Islet precursor cell (in vitro differentiated cells): ENCODE measurements at places on chromosomes 6 and 20.
A peak's percentile ranks its signal among the peaks of the same experiment; 100 is the strongest.

DNA sequence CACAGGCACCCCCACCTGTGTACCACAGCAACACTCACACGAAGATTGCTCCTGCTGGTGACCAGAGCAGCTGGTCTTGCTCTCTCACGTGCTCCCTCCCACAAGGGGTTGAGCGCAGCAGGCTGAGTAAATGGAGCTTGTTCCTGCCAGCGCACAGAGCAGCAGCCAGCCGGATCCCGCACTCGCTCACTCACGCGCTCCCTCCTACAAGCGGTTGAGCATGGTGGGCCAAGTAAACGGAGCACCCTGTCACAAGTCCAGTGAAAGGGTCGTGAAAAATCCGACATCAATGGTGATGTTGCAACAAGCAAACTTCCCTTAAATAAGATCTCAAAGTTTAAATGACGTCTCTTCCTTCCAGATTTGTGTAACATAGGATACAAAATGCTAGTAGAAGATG lies 313.7 kb downstream of the FOXC1 start:
- DNase-seq, result no peak

GRCh38 chr20:3890999-3891929 lies 2.1 kb downstream of the PANK2 start:
- no peak for DNase-seq

GRCh38 chr20:21323640-21324039 lies 20.5 kb downstream of the XRN2 start:
- no peak for DNase-seq

DNA sequence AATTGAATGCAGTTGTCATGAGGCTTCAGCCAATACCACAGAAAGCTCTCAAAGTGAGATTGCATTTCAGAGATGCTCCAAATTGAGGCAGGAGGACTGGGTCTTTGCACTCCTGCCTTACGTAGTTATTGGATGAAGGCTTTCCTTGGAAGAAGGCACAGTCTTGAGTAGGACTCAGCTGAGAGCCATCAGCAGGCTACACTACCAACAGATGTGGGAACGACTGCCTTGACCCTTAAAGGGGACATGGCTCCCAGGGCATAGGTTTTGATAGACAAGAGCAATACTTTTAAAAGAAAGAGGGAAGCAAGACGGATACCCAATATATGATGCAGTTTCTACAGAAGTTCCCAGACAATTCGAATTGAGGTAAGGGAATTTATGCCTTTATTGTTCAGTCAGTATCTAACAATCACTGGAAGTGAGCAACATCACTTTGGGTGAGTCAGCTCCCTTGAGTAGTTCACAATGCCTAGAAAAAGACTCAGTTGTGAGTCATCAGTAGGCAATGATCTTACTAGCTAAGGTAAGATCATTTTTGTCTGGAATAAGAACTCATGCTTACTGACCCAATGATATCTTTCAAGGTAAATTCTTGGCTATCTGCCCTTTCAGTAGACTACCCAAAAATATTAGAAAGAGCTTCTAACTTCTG lies 390.8 kb downstream of the GJA1 start:
- no peak for DNase-seq

DNA sequence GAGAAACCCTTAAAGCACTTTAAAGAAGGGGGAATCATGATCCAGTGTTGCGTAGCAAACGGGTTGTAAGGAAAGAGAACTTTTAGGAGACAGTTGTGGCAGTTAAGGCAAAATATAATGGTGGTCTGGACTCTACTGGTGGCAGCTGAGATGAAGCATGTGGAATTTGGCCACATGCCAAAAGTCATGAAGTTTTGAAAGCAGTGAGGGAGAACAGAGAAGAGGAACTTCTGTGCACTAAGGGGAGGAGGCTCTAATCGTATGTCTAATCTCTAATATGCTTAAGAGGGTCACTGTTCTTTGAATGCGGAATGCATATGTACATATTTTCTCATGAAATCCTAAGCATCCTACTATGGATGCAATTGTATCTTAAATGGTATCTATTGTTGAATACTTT lies 91.5 kb downstream of the RIMS1 start:
- no peak for DNase-seq

- DNase-seq, result no peak
Observed at GRCh38 chr6:133092771-133093170, 148.4 kb upstream of the EYA4 start.

- no peak for DNase-seq
Observed at GRCh38 chr6:113818578-113818977, 38.6 kb upstream of the MARCKS start.

GRCh38 chr6:134593887-134594286 lies 276.0 kb upstream of the SGK1 start:
- no peak for DNase-seq

DNA sequence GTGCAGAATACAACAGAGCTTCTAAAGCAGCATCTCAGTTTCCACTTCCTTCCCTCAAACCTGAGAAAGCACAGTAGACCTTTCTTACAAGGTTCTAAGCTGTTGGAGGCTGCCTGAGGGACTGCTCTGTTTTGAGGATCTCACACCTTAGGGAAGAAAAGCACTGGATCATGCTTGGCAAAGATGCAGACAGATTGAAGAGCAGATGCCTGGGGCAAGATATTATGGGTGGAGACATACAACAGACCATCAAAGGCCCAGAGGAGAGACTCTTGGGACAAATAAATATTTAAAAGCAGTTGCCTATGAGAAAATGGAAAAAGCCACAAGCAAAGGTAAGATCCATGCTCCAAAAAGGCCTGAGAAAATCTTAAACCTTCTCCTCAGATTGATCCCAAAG lies 6.2 kb downstream of the ZNF337 start:
- no peak for DNase-seq

DNA sequence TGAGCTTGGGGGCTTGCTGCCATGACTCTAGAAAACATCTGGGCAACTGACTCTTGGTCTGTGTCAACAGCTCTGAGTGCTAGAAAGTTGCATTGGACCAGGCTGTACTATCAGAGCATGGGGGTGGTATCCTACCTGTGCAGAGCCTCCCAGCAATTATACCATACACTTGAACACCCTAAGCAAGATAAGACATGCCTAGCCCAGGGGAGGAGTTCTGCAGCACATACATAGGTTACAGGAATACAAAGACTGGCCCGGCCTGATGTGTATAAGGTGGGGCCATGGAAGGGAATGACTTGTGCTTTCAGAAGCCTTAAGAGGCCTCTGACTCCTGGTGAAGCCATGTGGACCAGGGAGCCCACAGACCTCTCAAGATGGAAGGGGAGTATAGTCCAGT lies 11.4 kb upstream of the MOCS1 start:
- DNase-seq, result no peak

DNA sequence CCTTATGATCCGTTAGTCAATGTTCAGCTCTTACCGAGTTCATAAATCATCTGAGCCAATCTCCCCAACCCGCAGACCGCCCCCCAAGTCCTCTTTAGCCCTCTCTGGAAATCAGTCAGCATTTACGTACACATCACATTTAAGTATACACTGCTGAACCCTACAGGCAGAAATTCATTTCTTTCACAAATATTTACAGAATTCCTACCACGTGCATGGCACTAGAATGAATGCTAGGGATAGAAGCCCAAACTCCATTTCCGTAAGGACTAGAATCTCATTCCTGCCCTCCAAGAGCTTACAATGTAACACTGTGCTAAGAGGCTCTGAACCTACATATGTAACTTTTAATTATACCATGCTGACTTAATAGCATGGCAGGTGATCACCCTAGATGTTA lies 1.8 kb downstream of the OSER1 start:
- no peak for DNase-seq

DNA sequence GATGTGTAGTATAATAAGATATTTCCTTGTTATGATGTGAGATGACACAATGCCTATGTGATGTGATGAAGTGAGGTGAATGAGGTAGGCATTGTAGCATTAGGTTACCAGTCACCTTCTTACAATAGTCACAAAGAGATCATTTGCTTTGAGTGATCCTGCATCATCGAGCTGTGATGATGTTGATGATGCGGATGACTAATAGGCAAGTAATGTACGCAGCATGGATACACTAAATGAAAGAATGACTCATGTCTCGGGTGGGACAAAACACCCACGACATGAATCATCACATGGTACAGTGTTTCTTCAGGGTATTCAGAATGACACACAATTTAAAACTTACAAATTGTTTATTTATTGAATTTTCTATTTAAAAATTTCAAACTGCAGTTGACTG lies 806.3 kb upstream of the GJE1 start:
- DNase-seq, result peak; percentile 85

DNA sequence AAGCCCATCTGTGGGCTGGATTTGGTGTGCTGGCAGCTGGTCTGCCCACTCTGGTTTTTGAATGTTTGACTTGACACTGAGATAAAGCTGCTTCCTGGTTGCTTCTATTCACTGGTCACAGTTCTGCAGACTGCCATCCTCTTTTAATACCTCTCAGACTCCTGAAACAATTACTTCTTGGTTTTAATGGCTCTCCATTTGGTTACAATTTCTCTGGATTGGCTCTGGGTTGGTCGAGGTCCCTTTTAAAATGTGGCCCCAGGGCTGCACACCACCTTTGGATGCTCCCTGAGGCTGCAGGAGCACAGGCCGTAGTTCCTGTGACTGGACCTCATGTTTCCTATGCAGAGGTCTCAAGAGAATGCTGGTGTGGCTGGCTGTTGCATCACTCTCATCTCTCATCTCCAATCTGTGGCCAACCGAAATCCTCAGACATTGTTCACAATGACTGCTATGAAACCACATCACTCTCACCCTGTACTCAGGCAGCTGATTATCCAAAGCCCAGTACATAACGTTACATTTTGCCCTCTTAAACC lies 98.5 kb downstream of the INSM1 start:
- no peak for DNase-seq

DNA sequence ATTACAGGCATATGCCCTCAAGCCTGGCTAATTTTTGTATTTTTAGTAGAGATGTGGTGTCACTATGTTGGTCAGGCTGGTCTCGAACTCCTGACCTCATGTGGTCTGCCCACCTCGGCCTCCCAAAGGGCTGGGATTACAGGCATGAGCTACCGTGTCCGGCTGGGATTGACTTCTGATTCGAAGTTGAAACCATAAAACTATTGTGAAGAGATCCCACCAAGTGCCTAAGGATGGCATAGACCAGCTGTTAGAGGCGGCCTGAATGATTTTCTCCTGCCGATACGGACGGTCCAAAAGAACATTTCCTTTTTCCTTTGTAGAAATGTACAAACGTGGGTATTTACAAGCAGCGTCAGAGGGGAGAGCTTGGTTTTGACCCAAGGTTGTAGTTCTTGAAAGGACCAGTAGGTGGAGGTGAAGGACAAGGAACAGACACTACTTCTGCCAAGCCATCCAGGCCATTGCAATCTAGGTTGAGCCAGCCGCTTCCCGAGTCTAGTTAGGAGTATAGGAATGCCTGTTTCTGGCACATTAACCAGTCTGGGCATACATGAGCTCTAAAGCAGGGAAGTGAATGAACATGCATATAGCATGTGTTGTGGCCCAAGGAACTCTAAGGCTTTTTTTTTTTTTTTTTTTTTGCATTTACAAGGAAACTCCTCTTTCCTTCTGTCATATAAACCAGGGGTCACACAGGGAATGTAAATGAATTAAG lies 29.0 kb downstream of the MOCS3 start:
- peak; percentile 88 for DNase-seq

- DNase-seq, result no peak
Observed at GRCh38 chr20:46192376-46192944, 74.3 kb downstream of the CD40 start.

- no peak for DNase-seq
Observed at GRCh38 chr6:32194825-32195651, 2.6 kb upstream of the GPSM3 start.

DNA sequence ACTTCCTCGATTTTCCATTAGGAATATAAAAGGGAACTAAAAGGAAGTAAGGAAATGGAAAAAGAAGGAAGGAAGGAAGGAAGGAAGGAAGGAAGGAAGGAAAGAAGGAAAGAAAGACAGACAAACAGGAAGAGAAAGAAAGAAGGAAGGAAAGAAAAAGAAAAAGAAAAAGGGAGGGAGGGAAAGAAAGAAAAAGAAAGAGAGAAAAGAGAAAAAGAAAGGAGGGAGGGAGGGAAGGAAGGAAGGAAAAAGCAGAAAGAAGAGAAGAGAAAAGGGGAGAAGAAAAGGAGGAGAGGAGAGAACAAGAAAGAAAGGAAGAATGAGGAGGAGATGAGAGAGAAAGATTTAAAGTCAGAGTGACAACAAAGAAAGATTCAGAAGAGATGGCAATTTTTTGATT lies 724.5 kb downstream of the GRIK2 start:
- DNase-seq, result no peak

GRCh38 chr6:158645064-158646022 lies 800 bp upstream of the DYNLT1 start:
- DNase-seq, result peak; percentile 50

DNA sequence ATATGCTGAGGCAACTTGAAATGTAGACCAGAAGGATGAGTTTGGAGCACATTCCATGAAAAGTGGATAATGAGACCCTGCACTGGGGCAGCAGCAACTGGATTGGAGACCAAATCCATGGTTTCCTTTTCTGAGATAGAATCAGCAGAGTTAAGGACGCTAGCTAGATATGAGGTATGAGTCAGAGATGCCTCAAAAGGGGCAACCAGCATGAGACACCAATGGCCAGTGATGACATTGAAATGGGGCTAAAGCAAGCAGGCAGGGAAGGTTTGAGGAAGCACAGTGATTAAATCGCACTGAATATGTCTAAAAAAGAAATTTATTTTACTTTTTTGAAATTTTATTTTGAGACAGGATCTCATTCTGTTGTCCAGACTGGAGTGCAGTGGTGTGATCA lies 802.4 kb downstream of the TFAP2A start:
- peak; percentile 67 for DNase-seq

DNA sequence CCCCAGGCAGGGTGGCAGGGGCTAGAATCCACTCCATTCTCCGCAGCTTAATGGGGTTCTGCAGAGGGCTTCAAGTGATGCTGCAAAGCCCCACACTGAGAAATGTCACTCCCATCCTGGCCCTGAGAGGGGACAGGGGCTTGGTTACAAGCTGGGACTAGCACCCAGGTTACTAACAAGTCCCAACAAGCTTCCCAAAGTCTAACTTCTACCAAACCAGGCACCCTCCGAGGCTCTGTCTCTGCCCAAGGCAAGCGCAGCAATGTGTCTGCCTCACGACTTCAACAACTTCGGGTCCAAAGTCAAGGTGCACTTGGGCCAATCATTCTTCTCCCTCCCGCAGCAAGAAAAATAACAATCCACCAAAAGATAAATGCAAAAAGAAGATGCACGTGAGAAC lies 45.6 kb downstream of the NFATC2 start:
- peak; percentile 21 for DNase-seq

GRCh38 chr6:147164761-147165160 lies 39.5 kb upstream of the STXBP5 start:
- no peak for DNase-seq

- DNase-seq, result no peak
Observed at GRCh38 chr6:7901056-7901455, 9.5 kb downstream of the TXNDC5 start.

- peak; percentile 65 for DNase-seq
Observed at GRCh38 chr6:121730616-121731015, 295.2 kb downstream of the GJA1 start.

GRCh38 chr20:10863337-10864060 lies 189.7 kb upstream of the JAG1 start:
- DNase-seq, result no peak

DNA sequence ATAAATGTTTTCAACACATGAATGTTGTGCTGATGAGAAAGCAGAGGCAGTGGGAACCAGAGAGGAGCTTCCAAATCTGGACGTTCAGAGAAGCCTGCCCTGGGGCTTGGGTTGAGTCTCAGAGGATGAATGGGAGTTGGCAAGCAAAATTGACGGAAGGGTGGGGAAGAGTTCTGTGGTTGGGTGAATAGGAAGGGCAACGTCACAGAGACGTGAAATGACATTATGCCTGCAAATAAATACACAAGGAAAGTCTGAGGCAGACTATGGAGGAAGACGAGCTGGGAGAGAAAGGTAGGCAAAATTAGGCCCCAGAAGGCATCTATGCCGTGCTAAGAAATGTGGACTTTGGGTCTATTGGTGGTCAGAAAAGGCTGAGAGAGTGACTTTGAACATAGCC lies 25.2 kb upstream of the SGK1 start:
- no peak for DNase-seq
